ENCODE measurements at places on chromosomes 13 and 19.

- no peak for DNase-seq
Observed at GRCh38 chr13:40385858-40386180, 280.6 kb downstream of the FOXO1 start.

GRCh38 chr19:31013384-31014020 lies 335.7 kb downstream of the TSHZ3 start:
- no peak for DNase-seq

DNA sequence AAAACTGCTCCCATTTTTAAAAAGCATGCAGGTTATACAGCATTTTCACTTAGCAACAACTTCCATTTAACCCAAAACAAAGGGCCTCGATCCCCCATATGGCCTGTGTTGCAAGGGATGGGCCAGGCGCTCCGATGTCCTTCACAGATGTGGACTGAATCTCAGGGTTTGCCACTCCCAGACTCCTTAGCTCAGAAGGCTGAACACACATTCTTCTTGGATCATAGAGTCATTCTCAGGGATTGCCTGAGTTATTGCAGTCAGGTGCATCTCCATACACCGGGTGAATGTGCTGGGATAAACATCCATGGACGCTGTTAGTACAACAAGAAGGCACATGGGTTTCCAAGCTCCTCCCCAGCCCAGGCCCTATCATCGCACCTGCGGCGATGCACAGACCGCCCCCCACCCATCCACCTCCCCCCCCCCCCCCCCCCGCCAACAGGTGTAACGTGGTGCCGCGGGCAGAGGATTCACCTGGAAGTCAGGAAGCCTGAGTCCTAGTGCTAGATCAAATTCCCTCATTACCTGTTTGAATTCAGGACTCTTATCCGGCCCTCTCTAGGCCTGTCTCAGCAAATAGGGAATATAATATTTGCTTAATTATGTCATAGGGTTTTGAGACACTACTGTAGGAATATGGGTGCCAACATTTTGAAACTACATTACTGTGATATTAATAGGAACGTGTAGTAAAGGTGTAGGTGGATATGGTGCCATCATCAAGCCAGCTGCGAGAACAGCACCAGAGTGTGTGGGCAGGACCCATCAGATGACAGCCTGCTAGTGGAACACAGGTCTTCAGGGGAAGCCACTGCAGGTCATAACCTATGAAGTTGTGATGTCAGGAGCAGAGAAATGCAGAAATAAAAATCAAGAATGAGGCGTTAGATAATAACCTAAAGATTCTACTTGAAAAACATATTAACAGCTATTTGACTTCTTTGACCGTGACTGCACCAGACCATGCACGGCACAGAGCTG lies 110.9 kb downstream of the SACS start:
- DNase-seq, result no peak

GRCh38 chr13:75749407-75749806 lies 113.3 kb downstream of the LMO7 start:
- peak; percentile 20 for DNase-seq

DNA sequence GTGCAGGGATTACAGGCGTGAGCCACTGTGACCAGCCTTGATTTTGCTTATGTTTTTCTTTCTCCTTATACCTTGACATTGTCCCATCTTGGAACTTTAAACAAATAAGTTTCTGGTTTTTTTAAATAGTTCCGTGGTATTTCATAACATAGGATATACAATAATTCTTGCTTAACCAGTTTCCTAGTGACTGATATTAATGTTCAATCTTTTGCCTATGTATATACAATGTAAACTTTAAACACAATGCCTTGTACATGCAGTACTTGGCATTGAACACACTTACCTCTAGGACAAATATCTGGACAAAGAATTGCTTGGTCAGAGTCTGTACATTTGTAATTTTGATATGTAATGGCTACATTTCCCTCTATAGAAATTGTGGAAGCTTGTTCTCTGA lies 24.4 kb upstream of the SPACA4 start:
- DNase-seq, result no peak

- peak; percentile 9 for DNase-seq
Observed at GRCh38 chr19:18894254-18895037, 1.5 kb downstream of the CERS1 start.

GRCh38 chr13:51826606-51827005 lies 18.4 kb downstream of the TMEM272 start:
- no peak for DNase-seq

- peak; percentile 95 for DNase-seq
Observed at GRCh38 chr13:41019011-41019487, at the start of gene ELF1. Gene ELF1 (minus strand): TSS chr13:41019316. CDS start chr13:40982054, 37,262 bp downstream.

DNA sequence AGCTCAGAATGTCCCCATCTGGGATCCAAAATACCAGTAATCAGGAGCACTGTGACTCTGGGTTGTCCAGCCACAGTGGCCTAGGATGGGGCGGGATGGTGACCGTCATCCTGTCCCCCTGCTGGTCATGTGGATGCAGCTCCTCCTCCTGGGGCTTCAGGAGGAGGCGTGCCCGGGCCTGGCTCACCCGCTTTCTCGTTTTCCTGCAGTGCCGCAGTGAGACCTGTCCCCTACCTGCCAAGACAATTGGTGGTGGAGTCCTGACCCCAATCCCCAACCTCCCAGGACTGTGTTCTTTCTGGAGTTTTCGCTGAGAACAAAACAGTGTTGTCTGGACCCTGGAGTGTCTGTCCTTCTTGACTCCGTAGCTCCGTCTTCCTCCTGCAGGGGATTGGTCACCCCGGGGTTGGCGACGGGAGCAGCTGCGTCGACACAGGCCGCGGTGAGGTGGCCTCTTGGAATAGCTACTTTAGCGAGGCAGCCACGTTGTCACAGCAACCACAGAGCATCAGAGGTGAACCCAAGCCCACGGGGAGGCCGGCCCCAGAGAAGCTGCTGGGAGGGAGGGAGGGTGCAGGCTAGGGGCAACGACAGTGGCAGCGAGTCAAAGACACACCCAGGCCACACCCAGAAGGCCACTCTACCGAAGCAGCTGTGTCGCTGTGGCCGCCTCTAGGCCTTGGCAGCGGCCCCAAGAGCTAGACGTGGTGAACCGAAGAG lies 10.2 kb upstream of the EMC10 start:
- no peak for DNase-seq

- peak; percentile 87 for DNase-seq
Observed at GRCh38 chr19:33660410-33661124, 38.8 kb downstream of the CHST8 start.

GRCh38 chr13:113158946-113159345 lies 498 bp downstream of the PROZ start:
- no peak for DNase-seq

- DNase-seq, result no peak
Observed at GRCh38 chr13:112957295-112957677, 11.7 kb upstream of the MCF2L start.

GRCh38 chr19:16369664-16370576 lies 45.3 kb downstream of the KLF2 start:
- DNase-seq, result peak; percentile 37

GRCh38 chr13:52950436-52950956 lies 78.1 kb upstream of the OLFM4 start:
- no peak for DNase-seq

DNA sequence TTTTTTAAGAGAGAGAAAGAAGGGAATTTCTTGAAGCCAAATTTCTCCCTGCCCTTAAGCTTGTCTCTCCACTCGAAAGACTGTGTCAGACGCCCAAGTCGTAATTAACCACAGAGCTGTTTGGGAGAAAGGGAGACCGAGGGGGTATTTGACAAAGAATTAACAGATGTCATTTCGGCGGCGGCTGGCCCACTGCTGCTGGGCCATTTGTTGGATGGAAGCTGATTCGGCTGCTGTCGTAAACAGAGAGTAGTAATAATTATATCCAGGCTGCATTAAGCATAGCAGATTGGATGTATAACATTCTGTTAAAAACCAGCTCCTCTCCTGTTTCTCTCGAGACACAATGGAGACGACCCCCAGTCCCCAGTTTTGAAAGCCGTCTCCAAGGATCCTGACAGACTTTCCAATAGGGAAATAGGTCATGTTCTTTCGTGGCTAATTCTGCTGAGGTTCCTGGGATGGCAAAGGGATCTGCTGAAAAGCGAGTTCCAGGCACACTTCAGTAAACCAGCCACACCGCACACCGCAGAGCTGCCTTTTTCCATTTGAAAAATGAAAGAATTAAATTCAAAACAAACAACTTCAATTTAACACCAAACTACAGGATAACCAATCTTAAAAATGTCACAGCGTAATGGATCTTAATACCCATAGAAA lies 71.5 kb downstream of the KCTD15 start:
- no peak for DNase-seq

DNA sequence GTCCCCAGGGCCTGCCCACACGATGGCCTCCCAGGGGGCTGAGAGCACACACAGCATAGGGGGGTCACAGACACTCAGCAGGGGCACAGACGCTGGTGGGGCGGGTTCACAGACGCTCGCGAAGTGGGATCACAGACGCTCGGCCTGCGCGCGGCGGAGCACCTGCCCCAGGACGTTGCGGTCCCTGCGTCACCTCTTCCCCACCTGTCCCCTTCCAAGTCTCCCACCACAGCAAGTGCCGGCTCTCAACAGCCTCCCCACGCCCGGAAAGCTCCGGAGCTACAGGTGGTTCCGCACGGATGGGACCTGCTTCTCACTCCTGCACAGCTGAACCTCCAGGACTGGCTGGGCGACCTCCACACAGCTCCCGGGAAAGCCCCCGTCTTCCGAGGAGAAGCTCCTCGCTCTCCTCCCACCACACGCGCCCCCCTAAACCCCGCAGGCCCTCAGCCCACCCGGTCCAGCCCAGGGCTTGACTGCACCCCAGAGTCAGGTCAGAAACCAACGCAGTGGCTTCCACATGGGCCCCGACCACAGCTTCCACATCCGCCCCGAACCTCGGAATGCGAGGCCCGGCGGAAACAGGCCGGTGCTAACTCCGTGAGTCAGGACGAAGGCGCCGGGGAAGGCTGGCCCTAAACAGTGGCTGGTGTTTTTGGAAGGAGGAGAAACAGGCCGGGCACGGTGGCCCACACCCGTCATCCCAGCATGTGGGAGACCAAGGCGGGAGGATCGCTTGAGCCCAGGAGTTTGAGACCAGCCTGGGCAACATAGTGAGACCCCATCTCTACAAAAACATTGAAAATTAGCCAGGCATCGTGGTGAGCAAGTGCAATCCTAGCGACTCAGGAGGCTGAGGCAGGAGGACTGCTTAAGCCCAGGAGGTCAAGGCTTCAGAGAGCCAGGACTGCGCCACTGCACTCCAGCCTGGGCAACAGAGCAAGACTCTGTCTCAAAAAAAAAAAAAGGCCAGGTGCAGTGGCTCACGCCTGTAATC lies 16.5 kb downstream of the BTBD2 start:
- DNase-seq, result no peak

DNA sequence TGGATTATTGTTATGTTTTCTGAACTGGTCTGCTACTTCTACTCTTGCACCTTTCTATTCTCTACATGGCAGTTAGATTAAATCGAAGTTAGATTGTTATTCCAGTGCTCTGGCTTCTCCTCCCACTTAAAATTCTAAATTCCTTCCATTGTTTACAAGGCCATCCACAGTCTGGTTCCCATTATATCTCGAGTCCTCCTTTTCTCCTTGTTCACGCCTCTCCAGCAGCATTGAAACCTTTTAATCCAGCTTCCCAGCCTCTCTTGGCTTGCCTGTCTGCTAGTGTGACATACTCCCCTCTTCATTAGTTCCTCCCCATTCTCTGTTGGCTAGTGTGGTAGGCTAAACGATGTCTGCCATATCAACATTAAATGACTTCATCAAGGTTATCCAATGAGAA lies 54.5 kb downstream of the DNAJC15 start:
- no peak for DNase-seq

- DNase-seq, result peak; percentile 85
Observed at GRCh38 chr19:50417111-50418081, 1.3 kb upstream of the SPIB start.

DNA sequence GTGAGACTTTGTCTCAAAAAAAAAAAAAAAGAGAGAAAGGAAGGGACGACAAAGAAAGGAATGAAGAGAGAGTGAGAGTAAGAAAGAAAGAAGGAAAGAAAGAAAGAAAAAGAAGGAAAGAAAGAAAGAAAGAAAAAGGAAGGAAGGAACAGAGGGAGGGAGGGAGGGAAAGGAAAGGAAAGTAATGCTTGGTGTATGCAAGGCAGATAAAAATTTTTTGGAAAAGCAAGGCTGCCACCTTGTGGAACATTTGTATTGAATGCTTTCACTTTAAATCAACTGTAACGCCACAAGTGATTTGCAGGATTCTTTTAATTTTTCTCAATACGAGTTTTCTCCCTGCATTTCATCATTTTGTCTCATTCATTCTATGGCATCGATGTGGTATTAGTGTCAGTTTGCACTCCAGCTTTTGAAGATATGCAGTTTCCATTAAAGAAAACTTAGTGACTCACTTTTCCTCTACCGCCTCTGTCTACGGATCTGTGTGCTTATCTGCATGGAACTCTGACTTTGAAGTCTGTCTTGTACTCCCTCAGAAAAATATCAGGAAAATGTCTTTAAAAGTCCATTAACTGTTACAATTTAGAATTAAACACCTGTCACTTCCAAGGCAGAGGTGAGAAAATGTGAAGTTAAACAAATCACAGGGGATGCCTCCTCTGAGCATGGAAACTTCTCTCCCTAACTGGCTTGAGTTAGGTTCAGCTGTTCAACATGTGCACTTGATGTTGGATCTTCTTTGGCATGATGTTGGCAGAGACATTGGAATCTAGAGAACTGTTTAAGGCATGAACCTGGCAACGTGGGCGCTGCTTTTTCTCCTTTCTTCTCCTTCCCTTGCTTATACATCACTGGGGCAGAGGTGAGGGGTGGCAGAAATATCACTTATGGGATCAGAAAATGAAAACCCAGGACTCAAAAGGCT lies 20.0 kb upstream of the ZDHHC20 start:
- peak; percentile 77 for DNase-seq

- no peak for DNase-seq
Observed at GRCh38 chr13:85266331-85266730, 532.9 kb downstream of the SLITRK6 start.

- DNase-seq, result peak; percentile 85
Observed at GRCh38 chr13:96089749-96090239, at the start of gene HS6ST3. Gene HS6ST3 (plus strand): TSS chr13:96090107.

DNA sequence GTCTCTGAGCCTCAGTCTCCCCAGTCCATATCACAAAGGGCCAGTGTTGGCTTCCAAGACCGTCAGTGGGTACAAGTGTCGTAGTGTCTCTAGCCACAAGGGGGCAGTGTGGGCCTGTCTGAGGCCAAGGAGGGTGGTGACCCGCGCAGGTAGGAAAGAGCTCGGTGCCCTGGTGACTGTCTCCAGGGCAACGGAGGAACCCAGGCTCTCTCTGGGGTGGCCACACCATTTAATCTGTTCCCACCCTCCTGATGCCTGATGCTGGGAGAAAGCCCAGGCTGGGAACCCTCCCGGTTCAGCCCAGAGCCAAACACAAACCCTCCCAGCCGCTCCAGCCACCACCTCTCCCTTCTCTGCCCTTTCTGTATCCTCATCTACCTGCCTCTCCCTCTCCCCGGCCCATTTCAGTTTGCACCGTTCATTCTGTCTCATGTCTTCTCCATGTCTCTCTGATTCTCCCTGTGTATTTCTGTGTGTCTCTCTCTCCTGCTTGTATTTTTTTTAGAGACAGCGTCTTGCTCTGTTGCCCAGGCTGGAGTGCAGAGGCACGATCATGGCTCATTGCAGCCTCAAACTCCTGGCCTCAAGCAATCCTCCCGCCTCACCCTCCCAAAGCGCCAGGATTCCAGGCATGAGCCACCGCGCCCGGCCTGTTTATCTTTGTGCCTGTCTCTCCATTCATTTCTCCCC lies 17.5 kb upstream of the MEIS3 start:
- DNase-seq, result peak; percentile 46
